ENCODE measurements at places on chromosomes 11 and 22. TPM values are rescaled to one million over a fixed set of nuclear protein-coding genes. Genes with fewer than 3 reads are reported as not detected.

The ABCG4 gene
- polyA plus RNA-seq = not detected

The ARAP1 gene
- polyA plus RNA-seq = 14.1 TPM

The POTEH gene
- 0.21 TPM for polyA plus RNA-seq

The GSTT2B gene
- not detected for polyA plus RNA-seq

The TMPRSS4 gene
- not detected for polyA plus RNA-seq

The SCUBE2 gene
- polyA plus RNA-seq = not detected

The TRIM66 gene
- polyA plus RNA-seq = not detected

The C22orf31 gene
- polyA plus RNA-seq = not detected

The PGGHG gene
- polyA plus RNA-seq = 3.4 TPM

The YPEL4 gene
- not detected for polyA plus RNA-seq

The TMPRSS5 gene
- not detected for polyA plus RNA-seq

The KRTAP5-1 gene
- not detected for polyA plus RNA-seq

The ABTB2 gene
- 0.05 TPM for polyA plus RNA-seq

The CARD16 gene
- polyA plus RNA-seq = 178 TPM

The PHOX2A gene
- polyA plus RNA-seq = not detected

The TBX1 gene
- not detected for polyA plus RNA-seq

The APOBEC3C gene
- 297 TPM for polyA plus RNA-seq

The NTM gene
- not detected for polyA plus RNA-seq

The MS4A3 gene
- polyA plus RNA-seq = not detected

The OR51B4 gene
- polyA plus RNA-seq = not detected

The DSCAML1 gene
- polyA plus RNA-seq = 0.25 TPM

The TM7SF2 gene
- 18.4 TPM for polyA plus RNA-seq

The C11orf91 gene
- polyA plus RNA-seq = not detected

The PRDM11 gene
- polyA plus RNA-seq = 0.75 TPM

The TMEM191B gene
- 0.67 TPM for polyA plus RNA-seq

The SAA1 gene
- polyA plus RNA-seq = not detected

The FDXACB1 gene
- polyA plus RNA-seq = 6.6 TPM

The RAC2 gene
- 783 TPM for polyA plus RNA-seq

The OR52B4 gene
- not detected for polyA plus RNA-seq

The OR51A4 gene
- not detected for polyA plus RNA-seq

The DAGLA gene
- polyA plus RNA-seq = not detected

The ST14 gene
- 29.9 TPM for polyA plus RNA-seq

The DENND6B gene
- polyA plus RNA-seq = 0.36 TPM

The PDE3B gene
- polyA plus RNA-seq = 4.7 TPM

The KCNE3 gene
- not detected for polyA plus RNA-seq

The MUC2 gene
- polyA plus RNA-seq = not detected

The SRRD gene
- polyA plus RNA-seq = 21.8 TPM

The CABP7 gene
- 0.10 TPM for polyA plus RNA-seq

The VWA5A gene
- not detected for polyA plus RNA-seq

The OR51G2 gene
- polyA plus RNA-seq = not detected

The FAM180B gene
- polyA plus RNA-seq = not detected

The PRAME gene
- not detected for polyA plus RNA-seq

The SYT9 gene
- not detected for polyA plus RNA-seq

The SLC15A3 gene
- 16.1 TPM for polyA plus RNA-seq

Measured in naive B cell (primary cell).